ENCODE measurements at places on chromosomes 7 and 10.

- no peak for DNase-seq
These were observed 1284.5 kb upstream of the AUTS2 start for GRCh38 chr7:68313806-68314205.

DNA sequence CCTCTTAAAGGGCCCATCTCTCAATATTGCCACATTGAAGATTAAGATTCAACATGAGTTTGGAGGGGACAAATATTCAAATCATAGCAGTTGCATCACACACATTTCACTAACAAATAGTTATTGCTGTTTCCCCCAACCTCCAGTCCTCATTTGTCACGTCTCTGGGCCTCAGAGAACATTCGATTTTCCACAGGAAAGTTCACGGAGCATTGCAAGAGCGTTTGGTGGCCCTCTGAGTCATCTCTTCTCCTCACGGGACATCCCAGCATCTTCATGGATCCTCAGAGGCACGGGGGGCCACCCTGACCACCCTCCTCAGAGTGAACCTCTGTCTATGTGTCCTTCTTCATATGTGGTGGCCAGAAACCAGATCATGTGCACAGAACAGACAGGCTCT lies 50.3 kb upstream of the CHST15 start:
- DNase-seq = no peak

DNA sequence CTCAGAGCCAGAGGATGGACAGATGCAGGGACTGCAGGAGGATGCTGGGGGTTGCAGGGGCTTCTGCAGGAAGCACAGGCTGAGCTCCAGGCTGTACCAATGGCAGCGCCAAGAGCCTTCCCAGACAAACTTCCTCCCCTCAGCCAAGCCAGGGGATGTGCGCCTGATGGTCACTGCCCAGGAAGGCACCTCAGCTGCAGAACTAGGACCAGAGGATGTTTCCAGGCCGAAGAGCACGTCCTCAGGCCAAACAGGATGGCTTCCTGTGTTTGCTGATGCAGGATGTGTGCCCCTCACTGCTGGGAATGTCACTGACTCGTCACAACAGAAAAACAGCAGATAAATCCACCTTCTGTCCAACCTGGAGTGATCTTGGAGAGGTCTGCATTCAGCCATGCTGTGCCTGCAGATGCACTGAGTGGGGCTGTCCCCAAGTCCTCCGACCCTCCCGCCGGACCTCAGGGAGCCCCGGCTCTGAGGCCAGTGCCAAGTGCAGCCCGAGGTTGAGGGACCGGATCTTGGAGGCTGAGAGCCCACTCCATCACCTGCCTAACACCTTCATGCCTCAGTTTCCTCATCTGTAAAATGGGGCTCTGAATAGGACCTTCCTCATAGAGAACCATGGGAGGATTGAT lies 152.5 kb upstream of the CHST15 start:
- no peak for DNase-seq

DNA sequence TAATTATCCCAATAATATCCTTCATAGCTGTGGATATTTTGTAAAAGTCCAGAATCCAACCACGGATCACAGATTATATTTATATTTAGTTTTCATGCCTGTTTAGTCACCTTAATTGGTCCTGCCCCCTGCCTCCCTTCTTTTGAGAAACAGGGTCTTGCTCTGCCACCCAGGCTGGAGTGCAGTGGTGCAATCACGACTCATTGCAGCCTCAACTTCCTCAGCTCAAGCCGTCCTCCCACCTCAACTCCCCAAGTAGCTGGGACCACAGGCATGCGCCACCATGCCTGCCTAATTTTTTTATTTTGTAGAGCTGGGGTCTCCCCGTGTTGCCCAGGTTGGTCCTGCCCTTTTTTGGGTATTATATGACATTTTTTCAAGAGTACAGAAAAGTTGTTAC lies 129.4 kb downstream of the KAT6B start:
- no peak for DNase-seq

DNA sequence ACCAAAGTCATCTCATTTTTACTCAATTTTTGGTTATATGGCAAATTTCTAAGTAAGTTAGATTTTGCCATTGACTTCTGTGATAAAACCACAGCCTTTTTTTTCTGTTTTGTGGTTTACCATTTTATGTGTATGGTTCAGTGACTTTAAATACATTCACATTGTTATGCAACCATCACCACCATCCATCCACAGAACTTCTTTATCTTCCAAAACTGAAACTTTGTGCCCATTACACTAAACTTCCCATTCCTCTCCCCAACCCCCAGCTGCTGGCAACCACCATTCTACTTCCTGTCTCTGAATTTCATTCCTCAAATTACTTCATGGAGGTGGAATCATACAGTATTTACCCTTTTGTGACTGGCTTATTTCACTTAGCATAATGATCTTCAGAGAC lies 280.4 kb upstream of the TCERG1L start:
- DNase-seq = no peak

GRCh38 chr7:139105484-139105883 lies 4.0 kb downstream of the ZC3HAV1 start:
- DNase-seq = no peak

DNA sequence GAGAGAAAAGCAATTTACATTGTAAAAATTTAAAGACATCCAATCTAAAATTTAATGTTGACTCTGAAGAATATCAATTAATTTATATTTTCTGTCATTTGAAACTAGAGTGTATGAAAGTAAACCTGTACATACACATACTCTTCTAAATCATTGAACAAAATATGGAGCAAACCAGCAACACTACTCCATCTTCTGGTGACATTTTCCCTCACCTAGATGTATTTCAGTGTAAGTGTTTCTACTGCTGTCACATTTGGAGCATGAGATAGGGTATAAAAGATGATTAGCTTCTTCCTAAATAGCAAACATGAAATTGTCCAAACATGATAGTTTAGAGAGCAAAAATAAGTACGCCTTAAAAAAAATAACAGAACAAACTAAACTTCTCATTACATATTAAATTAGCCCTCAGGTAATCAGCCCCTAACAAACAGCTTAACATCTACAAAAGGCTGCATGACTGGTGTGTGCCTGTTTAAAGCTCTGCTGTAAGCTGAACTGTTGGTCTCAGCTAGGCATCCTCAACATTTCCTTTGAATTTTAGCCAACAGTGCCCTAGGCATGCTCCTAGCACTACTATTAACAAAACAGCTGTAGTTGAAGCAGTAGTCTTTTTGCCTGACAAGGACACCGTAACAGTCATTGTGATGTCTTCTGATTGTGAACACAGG lies 189.8 kb downstream of the CTNNA3 start:
- DNase-seq = no peak

DNA sequence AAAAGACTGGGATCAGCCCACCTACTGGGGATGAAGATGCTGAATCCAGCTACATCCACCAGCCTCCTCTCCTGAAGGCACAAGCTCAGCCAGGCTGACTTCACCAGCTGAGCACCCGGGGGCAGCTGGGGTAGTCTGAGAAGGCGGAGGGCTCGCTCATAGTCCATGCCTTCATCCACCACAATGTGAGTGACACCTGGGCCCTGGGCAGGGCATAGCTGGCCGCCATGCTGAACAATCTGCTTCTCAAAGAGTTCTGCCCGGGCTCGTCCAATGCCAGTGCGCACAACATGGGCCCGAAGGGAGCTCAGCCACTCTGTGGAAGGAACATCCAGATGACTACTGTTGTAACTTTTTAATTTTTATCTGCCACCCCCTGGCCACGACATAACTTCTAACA lies 2.2 kb downstream of the POLL start:
- no peak for DNase-seq

- no peak for DNase-seq
These were observed 28.7 kb downstream of the NUP42 start for GRCh38 chr7:23210506-23210905.

- DNase-seq = no peak
These were observed 93.5 kb upstream of the DDC start for GRCh38 chr7:50658696-50659095.

- DNase-seq = peak; percentile 50
These were observed 104.7 kb downstream of the PARD3 start for GRCh38 chr10:34710391-34710751.

GRCh38 chr10:105041956-105042355 lies 400.9 kb downstream of the SORCS3 start:
- DNase-seq = no peak

All from lung microvascular endothelial cell (primary cell).